ENCODE measurements at places on chromosomes 5 and 9.

- DNase-seq = no peak
These were observed 242.1 kb upstream of the IRX1 start for GRCh38 chr5:3353561-3353960.

- no peak for DNase-seq
These were observed 11.9 kb downstream of the GIN1 start for GRCh38 chr5:103108086-103108485.

DNA sequence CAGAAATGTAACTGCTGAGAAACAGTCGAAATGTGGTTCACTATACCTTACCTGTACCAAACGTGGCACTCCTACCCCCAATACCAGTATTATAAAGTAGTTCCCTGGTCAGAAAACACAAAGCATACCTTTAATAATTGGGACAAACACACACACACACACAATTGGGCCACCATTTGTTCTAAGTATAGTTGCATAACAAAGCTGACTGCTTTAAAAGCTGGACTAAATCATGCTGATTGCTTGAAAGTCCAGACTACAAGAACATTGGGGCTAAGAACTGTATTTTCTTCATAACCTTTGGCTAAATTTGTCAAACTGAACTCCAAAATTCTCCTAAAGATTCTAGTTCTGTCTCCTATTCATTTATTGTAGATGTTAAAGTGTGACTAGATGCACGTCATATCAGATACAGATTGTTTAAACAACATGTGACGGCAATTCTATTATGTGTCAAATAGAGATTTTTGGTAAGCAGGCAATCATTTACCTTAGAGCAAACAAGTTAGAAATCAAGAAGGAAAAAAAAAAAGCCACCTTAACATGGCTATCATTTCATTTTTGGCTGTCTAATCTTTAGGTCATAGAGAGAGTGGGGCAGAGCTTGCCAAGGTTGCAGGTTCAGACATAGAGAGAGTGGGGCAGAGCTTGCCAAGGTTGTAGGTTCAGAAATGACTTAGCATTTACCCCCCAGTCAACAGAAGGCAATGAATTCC lies 265.1 kb downstream of the ARL15 start:
- DNase-seq = no peak

GRCh38 chr5:88426441-88426840 lies 157.8 kb upstream of the TMEM161B start:
- no peak for DNase-seq

DNA sequence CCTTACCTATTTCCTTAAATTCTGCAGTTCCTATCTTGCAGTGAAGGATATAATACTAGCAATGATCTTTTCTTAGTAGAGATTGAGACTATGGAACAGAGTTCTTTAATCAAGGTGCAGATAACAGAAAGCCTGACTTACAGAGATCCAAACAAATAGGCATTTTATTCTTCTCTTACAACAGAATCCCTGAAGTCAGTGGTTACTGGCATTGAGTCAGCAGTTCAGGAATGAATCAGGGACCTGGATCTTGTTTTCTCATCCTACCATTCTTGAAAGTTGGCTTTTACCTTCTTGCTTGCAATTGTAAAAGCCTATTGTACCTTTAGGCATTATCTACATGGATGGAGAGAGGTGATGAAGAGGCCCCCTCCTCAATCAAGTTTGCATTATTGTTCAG lies 47.5 kb upstream of the TLE4 start:
- no peak for DNase-seq

DNA sequence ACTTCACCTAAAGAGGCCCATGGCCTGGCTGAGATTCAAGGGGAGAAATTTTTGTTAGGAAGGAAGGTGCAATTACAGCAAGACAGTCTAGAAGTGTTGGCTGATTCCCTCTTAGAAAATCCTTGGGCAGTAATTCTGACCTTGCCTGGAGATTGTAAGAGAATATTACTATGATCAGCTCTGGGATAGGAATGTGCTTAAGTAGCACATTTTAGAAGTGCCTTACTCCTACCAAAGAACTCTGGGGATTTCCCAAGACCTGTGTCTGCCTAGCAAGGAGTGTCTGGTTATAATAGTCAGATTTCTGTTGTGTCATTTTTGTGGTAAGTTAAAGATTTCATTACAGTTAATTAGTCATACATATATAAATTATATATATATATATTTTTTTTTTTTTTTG lies 52.3 kb downstream of the NLN start:
- DNase-seq = no peak

GRCh38 chr9:78121488-78121887 lies 89.9 kb upstream of the GNAQ start:
- peak; percentile 42 for DNase-seq

DNA sequence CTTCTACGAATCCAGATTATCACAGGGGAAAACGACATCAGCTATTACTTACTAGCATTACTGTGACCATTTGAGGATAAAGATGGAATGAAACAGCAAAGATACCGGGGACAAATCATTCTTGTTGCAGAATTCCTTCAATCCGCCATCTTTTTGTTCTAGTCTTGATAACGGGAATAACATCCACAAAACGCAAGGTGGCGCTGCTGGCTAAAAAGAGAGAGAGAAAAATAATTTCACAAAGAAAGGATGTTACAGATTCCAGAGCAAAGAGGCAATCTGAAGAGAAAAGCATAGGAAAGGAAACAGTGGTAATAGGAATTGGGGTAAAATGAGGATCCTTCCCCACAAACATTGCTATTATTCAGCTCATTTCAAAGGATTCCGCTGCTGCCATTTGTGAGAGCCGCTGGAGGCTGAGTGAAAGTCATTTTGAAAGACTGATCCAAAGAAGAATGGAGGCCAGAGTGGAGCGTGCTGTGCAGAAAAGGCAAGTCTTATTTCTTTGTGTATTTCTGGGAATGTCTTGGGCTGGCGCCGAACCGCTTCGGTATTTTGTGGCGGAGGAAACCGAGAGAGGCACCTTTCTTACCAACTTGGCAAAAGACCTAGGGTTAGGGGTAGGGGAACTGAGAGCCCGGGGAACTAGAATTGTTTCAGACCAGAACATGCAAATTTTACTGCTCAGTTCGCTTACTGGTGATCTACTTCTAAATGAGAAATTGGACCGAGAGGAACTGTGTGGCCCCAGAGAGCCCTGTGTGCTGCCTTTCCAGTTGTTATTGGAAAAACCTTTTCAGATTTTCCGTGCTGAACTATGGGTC lies at the start of gene PCDHB7:
TSS of gene PCDHB7 (plus strand) at position 264 of the 824 bp plus-strand sequence. CDS start at position 456, 192 bp downstream.
- peak; percentile 40 for DNase-seq

DNA sequence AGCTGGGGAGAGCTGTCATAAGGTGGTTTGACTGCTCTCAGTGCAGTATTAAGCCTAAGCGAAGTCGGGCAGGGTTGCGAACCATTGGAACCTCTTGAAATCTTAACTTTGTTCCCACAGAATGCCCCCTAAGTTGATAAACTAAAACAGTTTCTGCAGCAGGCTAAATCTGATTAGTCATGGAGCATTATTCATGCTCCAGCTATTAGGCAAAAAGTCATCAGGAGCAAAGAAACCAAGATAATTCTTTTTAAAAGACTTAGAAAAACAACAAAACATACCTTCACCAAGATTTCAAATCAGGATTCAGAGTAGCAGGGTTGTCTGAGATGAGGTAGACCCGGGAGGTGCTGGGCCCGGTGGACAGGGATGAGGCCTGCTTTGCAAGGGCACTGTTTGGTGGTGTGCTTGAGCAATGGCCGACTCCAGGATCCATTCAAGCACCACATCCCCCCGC lies 69.9 kb upstream of the PLPP1 start:
- DNase-seq = no peak

GRCh38 chr5:135032999-135033861 lies 798 bp downstream of the PITX1 start:
- no peak for DNase-seq

Measured in iPS-NIHi11 (cell line).